ENCODE measurements at places on chromosomes 2 and 18.

GRCh38 chr18:59123588-59124369 lies 15.9 kb upstream of the SEC11C start:
- DNase-seq, result no peak

- DNase-seq, result no peak
Measured at GRCh38 chr2:20235655-20236305, 10.8 kb upstream of the SDC1 start.

- no peak for DNase-seq
Measured at GRCh38 chr2:224157655-224158054, 118.6 kb upstream of the SERPINE2 start.

DNA sequence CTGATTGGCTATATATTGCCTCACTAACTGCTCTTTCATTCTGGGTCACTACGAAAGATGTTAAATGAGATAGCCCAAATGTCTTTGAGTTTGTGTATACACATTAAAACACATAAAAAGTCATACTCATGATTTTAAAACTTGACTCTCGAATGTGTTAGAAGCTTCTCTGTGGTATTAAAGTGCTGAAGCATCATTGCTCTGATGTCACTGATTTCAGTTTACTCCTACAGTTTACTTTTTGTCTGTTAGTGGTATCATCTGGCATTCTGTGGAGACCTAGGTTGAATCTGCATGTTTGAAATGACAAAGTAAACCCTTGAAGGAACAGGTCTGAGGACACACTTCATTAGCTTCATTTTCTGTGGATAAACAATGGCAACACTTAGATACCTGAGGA lies 10.7 kb downstream of the NT5DC4 start:
- no peak for DNase-seq

DNA sequence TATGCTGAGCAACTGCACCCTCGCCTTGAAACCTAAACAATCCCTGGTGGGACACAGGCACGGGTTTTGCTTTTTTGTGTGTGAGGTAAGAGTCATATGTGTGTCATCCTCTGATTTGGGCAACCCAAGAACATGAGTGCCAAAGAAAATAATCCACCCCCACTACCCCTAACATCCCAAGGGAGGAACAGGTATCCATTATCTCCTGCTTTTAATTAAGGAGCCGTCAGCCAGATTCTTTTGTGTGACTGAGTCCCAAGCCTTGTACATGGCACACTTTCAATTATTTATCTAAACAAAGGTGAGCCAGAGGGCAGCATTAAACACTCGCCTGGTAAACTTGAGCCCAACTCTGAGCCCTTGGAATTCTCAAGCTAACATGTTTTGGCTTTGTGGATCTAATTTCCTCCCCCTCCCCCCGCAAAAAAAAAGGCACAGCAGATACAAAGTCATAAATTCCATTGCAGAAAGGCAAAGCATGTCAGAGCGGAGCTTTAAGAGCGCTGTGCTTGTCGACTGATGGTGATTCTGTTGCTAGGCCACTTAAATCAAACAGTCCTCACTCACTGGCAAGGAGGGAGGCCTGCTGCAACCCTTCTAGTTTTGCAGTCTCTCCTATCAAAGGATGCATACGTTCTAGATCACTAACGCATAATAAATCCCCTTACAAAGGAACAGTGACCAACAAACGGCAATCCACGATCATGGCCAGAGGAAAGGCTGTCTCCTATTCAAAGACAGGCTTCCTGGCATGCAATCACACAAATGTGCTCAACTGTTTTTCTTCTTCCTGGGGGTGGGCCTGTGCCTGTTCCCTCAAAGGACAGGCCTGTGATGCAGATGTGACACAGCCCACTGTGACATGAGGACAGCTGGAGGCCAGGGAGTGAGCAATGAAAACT lies 143.5 kb upstream of the LMAN1 start:
- DNase-seq, result no peak

- DNase-seq, result no peak
Measured at GRCh38 chr2:70362661-70363060, 60.8 kb upstream of the FAM136A start.

- peak; percentile 2 for DNase-seq
Measured at GRCh38 chr2:159616286-159616701, at the start of gene BAZ2B. Gene BAZ2B, minus strand, starts transcription at chr2:159616548. Its CDS starts 137,829 bp downstream, at chr2:159478719.

DNA sequence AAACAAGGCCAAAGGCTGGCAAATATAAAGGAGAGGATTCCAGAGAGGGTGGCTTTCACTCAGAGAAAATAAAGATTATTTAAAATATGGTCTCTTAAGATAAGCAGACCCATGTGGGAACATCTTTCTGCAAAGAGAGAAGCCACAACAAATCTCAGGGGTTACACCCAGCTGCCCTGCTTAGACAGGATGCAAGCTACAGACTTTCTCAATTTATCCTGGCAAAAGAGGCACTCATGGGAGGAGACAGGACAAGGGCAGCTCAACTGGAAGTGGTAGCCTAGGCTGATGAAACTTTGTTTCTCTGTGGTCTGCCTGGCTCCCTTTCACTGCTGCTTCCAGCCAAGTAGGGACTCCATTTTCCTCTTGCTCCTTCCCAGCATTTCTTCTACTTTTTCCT lies 25.9 kb upstream of the SULT1C4 start:
- DNase-seq, result no peak

DNA sequence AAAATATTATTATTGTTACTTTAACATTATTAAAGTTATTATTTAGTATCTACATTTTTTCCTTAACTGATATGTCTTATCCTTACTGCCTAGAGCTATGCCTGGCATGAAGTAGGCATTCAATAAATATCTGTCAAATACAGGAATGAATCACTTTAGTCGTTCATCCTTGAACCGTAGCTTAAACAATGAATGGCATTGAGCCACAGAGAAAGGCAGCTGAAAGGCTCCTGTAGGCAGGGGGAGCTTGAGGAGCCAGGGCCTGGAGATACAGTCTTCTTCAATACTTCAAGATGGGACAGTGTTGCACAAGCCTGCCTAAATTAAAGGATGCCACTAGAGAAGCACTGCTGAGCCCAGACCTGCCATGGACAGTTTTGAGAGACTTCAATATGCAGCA lies 22.5 kb downstream of the CYRIA start:
- no peak for DNase-seq

- no peak for DNase-seq
Measured at GRCh38 chr2:11389551-11390398, 45.3 kb upstream of the ROCK2 start.

DNA sequence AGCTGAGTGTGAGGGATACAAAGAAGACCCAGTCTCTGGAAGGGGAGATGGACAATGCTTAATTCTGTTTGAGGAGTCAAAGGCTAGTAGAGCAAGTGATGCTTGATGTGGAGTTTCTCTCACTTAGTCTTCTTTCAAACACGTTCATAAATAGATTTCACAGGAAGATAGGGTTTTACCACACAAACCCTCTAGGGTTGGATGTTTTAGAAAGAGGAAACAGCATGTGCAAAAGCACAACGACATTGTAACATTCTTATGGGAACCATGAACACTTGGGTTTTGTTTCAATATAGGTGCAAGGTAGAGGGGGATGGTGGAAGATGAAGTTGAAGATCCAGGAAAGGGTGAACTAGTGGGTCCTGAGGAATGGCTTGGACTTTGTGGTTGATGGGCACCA lies 10.8 kb upstream of the EFEMP1 start:
- DNase-seq, result no peak

- no peak for DNase-seq
Measured at GRCh38 chr2:205776139-205776538, 93.8 kb downstream of the NRP2 start.

GRCh38 chr2:158413581-158413980 lies 43.0 kb downstream of the CCDC148 start:
- no peak for DNase-seq

DNA sequence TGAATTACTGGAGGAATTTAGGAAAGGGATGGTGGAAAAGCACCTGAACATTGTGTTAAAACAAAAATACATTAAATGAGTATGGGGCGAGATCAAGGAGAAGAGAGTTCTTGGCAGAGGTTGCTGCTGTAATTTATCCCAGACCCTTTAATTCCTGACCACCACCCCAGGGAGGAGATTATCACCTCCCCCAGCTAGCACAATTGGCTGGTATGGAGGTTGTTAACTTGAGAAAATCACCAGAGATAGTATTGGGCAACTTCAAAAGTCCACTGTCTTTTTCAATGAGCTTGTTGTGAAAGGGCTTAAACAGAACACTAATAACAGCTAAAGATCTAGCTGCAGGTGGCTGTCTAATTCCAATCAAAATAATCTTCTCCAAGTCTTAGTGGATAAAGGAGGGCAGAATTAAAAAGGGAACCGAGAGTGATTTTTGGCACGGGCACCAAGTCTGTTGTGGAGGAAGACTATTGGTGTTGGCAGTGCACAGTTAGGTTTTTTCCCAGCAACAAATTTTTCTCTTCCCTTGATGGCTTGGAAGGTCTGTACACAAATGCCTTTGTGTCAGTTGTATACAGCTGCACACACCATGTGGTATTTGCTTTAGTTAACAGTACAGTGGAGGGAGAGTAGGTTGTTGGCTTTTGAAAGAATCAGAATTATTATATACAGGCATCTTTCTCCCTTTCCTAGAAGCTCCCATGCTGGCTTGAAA lies 289.5 kb downstream of the SLC4A3 start:
- no peak for DNase-seq

GRCh38 chr2:29270701-29271121 lies 155.5 kb downstream of the CLIP4 start:
- DNase-seq, result no peak

DNA sequence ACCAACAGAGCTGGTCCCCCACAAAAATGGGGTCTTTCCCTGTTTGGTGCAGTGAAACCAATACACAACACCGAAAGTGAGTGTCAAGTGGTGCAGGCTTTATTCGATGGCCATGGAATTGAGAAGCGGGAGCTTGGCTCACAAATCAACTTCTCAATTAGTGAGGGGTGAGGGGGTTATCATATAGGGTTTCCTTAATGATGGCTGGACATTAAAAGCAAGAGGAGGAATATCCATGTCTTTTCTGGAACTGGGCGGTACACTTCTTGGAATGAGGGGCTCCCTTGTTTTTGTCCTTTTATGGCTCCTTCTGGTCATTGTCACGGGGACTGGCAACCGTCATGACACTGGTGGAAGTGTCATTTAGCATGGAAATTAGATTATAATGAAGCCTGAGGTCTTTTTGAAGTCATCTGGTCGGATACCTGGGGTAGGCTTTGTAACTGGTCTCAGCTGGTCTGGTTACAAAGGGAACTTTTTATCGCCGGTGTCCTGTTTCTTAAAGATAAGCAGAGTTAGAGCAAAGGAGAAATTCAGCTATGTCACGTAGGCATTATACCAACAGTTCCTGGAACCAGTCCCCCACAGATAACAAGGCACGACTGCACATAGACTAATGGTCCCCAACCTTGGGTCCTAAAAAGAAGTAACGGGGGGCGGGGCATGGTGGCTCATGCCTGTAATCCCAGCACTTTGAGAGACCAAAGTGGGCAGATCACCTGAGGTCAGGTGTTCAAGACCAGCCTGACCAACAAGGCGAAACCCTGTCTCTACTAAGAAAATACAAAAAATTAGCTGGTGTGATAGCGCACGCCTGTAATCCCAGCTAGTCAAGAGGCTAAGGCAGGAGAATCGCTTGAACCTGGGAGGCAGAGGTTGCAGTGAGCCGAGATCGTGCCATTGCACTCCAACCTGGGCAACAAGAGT lies 93.5 kb upstream of the NDUFV2 start:
- DNase-seq, result no peak

GRCh38 chr18:80034852-80035406 lies 695 bp downstream of the RBFA start:
- no peak for DNase-seq

DNA sequence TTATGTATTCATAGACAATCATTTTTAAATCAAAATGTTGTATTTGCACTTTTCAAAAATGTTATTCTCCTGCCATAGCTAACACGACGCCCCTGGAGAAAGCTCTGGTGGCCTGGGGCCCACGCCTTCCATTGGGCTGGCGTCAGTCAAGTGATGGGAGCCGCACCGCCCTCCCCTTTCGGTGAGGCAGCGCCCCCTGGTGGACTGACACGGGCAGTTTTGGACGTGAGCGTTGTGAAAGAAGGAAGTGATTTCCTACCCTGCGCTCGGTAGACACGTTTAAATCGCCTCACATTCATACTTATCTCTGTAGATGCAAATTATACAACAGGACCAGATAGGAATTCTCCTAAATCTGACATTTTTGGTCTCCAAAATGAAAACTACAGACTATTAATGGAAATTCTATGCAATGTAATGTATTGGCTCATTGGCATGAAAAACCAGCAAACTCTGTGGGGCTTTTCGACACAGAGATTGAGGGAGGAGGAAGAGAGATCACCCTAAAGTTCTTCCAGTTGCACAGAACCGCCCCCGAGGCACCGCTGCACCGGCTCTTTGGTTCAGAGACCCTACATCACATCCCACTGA lies 326.2 kb upstream of the SOX11 start:
- DNase-seq, result no peak

DNA sequence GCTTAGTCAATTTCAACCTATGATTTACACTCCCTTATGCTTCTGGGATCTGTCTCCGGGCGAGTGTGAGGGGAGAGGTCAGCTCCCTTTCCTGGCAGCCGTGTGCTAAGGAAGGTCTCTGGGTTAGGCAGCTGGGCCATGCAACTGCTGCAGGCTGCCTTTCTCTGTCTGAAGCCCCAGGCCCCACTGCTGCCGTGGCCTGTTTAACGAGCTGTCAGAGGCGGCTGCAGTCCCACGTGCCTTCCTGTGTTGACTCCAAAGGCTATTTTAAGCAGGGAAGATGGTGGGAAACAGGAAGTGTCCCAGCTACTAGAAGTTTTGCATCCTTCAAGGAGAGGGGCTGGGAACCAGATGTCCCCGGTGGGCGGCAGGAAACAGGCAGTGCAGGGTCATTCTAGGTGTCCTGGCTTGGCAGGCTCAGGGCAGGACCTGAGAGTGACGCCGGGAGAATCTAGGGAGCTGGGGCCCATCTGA lies 186.4 kb downstream of the TNS1 start:
- no peak for DNase-seq

DNA sequence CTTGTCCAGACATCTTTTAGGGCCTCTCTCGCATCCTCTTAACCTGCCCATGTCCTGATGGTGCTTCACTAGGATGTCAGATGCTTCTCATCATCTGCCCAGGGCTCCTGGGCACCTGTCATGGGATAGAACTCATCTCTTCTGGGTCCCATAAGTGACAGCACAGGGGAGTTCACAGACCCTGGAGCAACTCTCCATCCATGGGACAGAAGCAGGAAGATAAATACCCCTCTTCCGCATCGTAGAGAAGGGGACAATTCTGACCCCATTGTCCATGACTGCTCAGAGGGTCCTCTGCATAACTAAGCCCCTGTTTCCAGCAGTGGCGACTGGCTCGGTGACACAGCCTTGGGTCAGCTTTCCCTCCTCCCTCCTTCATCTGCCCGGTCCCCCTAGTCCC lies 82.3 kb downstream of the TWIST2 start:
- DNase-seq, result no peak

DNA sequence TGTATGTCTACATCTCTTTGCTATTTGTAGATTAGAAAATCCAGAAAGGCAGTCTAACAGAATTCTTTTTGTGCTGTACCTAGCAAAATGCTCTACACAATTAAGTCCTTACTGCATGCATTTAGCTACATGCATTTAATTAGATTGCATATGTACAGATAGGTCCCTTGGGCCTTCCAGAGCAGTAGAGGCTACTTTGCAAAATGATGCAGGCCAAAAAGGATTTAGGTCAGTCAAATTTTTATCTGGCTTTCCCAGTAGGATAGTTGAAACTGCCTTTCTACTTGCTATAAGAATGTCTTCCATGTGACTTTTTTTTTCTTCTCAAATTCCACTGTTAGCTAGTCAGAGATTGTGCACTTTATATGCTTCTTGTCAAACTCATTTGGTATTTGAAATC lies 19.3 kb downstream of the GALNT13 start:
- DNase-seq, result no peak
